ENCODE measurements at places on chromosomes 3 and 15.

- DNase-seq: no peak
Observed at GRCh38 chr3:175426805-175427204, 567.7 kb downstream of the NAALADL2 start.

- DNase-seq: no peak
Observed at GRCh38 chr3:57057351-57057750, 3.1 kb upstream of the SPATA12 start.

- DNase-seq: no peak
Observed at GRCh38 chr15:101124731-101125451, 127.0 kb downstream of the CHSY1 start.

GRCh38 chr15:34851007-34851406, 55.7 kb upstream of the ACTC1 start:
- no peak for DNase-seq

DNA sequence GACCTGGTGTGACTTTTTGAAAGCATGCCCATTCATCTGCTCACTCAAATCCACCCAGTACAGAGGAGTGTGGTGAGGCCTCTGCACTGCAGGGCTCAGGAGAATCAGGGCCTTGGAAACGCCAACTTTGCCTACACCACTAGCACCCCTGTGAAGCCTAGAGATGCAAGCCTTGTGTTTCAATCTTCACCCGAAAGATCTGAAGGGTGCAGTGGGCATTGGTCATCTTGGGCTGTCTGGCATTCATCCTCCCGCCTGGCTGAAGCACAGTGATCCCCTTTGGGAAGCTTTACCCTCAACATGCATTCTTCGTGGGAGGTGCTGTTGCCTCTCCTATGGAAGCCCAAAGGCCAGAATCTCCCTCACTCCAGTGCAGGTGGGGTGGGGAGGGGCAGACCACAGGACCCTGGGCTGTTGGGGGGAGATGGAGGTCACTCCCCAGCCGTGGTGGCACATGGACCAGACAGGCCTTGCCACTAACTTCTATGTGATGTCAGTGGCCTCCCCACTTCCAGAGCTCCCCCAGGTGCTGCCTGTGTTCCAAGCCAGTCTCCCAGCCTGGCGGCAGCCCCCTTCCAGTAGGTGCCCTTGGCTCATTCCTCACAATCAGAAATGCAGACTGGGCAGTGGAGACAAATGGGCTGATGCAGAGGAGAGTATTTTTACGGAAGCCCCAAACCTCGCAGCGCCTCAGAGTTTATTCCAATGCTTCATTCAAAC, 92.5 kb downstream of the ADAMTS17 start:
- no peak for DNase-seq

GRCh38 chr3:155026999-155027591, 53.0 kb upstream of the MME start:
- no peak for DNase-seq

DNA sequence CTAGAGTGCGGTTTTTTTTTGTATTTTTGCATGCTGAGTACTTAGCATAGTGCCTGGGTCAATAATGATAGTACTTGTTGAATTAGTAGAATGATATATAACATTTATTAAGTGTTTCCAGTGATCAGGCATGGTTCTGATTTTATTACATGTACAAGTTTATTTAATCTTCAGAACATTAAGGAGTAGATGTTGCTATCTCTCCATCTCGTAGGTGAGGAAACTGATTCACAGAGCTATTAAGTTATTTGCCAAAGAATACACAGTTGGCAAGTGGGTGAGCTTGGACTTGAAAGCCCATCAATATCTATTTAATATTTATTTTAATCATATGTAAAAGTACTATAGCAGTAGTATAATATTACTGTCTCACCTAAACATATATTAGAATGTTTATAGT, 219.5 kb downstream of the CACNA2D3 start:
- no peak for DNase-seq

GRCh38 chr15:63067976-63068743, 25.6 kb downstream of the TPM1 start:
- DNase-seq: no peak

- no peak for DNase-seq
Observed at GRCh38 chr3:135147657-135148056, 352.6 kb downstream of the EPHB1 start.

DNA sequence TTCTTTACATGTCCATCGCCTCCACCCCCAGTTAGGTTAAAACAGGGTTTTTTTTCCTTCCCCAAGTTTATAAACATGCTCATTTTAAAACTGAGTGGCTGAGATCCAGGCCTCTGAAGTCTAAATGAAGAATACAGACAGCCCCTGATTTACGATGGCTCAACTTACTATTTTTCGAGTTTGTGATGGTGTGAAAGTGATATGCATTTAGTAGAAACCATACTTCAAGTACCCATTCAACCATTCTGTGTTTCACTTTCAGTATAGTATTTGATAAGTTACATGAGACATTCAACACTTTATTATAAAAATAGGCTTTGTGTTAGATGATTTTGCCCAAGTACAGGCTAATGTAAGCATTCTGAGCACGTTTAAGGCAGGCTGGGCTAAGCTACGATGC, 30.5 kb upstream of the GNB5 start:
- DNase-seq: no peak

GRCh38 chr3:179671309-179671708, 18.5 kb downstream of the USP13 start:
- DNase-seq: no peak

GRCh38 chr15:92833106-92833433, 67.1 kb upstream of the CHD2 start:
- peak; percentile 59 for DNase-seq

GRCh38 chr3:18837137-18837755, 311.1 kb upstream of the KCNH8 start:
- DNase-seq: no peak

DNA sequence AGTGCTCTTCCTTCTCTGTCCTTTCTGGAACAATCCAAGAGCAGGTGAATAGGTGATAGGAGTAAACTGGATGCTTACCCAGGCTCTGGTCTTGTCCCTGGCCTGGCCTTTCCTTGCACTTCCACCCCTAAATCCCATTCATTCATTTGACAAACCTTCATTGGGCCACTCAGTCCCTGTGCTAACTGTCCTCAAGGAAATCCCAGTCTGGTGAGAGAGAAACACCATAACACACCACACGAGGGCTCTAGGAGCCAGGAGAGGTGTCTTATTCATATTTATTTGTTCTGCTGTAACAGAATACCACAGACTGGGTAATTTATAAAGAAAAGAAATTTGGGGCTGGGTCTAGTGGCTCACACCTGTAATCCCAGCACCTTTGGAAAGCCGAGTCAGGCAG, 22.8 kb downstream of the EFCC1 start:
- DNase-seq: no peak
